Astrocyte of the cerebellum (primary cell): ENCODE measurements at places on chromosomes 4 and X.

DNA sequence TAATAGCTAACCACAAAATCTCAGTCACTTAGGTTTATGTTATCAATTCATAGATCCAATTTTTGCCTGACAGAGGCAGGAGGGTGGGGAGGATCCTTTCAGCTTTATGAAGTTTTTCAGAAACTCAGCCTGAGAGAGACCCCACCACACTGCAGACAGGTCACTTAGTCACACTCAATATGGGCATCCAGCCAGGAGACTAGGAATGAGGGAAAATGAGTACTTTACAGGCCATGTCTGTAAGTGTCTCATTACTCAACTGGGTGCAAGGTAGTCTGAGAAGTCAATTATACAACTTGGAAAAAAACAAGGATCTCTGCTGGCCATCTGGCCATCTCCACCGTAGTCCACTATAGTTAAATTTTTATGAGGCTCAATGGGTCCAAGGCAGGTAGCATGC lies 365.9 kb downstream of the INPP4B start:
- no peak for DNase-seq

DNA sequence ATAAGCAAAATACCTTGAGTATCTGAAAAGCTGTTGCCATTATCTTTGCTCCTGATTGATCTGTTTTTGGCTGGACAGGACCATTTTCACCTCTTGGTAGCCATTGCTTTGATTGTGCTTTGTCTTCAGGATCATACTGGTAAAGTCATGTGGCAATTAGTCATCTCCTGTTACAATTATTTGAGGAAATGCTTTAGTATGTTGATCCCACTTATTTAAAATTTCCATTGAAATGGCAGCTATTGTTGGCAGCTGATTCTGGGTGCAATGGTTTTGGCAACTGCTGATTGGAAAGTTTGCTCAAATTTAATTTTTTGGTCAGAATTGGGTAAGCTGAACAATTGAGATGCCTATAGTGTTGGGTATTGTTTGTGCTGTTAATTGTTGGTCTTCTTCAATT lies 238.3 kb upstream of the TLL1 start:
- no peak for DNase-seq

GRCh38 chr4:172109466-172109865 lies 296.3 kb downstream of the GALNTL6 start:
- DNase-seq: no peak

DNA sequence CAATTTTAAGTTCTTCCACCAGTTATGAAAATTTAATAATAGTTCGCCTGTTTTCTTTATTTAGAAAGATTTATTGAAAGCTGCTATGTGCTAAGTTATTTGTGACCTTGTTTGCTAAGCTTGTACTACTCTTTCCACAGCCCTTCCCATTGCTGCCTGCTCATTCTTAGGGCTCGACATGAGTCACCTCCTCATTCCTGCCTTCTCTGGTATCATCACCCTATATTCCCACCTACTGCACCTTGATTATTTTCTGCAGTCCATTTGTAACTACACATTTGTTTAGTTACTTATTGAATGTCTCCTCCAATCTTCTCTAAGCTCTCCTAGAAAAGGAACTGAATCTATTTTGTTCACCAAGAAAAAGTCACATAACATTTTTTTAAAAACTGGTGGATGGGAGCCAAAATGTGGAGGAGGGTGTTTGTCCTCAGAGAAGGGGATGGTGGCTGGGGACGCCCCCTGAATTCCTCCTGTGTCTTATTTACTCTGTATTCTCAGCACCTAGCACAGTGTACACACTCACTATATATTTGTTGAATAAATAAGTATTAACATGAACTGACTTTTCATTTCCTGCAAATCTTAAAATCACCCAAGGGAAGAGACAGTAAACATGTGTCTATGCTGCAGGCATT lies 3.7 kb upstream of the RAB9A start:
- no peak for DNase-seq

GRCh38 chr4:33661636-33662035 lies 2582.7 kb downstream of the ARAP2 start:
- no peak for DNase-seq

- DNase-seq: peak; percentile 63
These were observed 213.6 kb downstream of the PALLD start for GRCh38 chr4:168710353-168710946.

DNA sequence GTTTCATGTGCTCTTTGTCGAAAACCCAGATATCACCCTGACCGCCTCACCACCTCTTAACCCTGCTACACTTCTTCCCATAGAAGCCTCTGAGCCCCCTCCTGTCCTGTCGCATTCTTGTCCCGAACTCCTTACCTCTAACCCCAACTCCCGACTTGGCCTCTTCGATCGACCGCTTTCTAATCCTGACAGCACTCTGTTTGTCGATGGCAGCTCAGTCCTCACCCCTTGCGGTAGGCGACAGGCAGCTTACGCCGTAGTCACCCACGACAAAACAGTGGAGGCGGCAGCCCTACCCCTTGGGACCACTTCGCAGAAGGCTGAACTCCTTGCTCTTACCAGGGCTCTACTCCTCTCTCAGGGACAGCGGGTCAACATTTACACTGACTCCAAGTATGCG lies 961.7 kb downstream of the RPA4 start:
- DNase-seq: no peak
